ENCODE measurements at places on chromosomes 1 and 21.

DNA sequence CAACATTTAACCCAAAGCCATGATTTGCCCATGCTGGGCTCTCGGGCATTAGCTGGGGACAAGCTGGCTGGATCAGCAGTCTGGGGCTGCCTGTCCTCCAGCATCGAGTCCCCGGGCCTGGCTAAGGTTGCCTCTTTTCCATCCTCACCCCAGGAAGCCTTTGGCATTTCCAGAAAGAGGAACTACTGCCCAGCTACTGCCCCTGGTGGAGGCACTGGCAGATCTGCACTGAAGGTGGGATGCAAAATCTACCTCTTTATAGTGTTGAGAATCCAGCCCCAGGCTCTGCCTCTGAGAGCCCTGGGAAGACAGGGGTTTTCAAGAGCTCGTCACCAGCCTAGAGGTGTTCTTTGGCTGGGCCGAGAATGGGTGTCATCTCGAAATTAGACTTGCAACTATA, 635.9 kb downstream of the MATN1 start:
- DNase-seq = no peak

- no peak for DNase-seq
Measured at GRCh38 chr1:26861889-26862378, 1.0 kb upstream of the SFN start.

DNA sequence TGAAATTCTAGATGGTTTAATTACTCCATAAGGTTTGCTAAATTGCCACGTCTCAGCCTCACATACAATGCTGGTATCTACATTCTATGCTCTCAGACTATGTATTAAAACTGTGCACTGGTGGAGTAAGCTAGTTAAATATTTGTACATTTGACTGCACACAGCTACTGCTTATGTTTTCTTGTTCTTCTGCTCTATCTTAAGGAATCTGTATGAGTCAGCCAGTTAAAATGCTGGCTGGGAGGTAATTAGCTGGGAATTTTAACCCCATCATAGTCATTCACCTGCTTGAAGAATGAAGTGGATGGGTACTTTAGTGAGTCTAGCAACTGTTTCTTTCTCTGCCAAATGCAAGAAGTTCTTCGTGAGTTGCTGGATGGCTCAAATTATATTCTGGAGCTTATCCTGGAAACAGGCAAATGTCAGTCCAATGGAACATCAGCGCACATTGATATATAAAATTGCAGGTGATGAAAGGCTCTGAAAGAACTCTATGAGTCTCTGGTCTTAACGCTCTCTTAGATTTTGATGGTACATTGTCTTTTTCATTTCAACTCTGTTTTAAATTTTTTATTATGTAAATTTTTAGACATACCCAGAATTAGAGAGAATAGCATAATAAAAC, 83.4 kb downstream of the BACH1 start:
- DNase-seq = no peak

DNA sequence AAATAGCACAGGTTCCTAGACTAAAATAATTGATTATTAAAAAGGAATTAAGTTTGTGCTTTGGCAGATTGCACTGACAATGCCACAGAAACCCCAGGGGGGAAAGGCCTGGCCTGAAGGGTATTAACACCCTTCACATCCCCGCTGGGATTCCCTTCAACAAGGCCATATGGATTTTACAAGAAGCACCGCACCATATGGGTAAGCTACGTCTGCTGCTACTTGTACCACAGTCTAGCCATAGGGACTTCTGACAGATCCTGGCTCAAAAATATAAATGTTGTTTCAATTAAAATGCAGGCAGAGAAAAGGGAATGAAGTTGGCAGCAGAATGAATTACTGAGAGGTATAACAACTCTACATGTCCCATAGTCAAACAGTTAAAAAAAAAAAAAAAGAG, 101.0 kb downstream of the DENND1B start:
- DNase-seq = no peak

- DNase-seq = no peak
Measured at GRCh38 chr1:207990455-207990854, 79.5 kb upstream of the CD34 start.

GRCh38 chr1:230972855-230973271, 5.8 kb downstream of the TTC13 start:
- peak; percentile 44 for DNase-seq

GRCh38 chr1:32816676-32817158, 441 bp downstream of the YARS1 start:
- no peak for DNase-seq

DNA sequence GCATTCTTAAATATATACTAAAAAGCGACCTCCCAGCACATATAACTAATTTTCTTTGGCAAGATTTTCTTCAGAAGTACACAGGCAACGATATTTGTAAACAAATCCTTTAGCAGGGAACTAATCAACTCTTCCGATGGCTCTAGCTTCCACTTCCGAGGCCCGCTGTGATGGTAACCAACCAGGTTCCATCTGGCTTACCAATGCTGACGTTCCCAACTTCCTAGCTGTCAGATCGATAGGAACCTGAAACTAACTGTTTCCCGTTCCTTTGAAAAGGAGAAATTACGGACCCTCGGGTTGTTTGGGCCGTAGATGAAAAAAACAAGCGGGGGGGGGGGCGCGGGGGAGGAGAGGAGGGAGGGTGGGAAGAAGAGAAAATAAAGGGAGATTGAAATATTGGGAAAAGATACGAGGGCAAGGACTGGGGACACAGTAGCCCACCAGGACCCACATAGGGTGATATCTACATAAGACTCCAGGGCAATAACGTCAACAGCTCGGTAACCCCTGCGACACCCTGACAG, 513 bp downstream of the GTF2B start:
- peak; percentile 7 for DNase-seq

DNA sequence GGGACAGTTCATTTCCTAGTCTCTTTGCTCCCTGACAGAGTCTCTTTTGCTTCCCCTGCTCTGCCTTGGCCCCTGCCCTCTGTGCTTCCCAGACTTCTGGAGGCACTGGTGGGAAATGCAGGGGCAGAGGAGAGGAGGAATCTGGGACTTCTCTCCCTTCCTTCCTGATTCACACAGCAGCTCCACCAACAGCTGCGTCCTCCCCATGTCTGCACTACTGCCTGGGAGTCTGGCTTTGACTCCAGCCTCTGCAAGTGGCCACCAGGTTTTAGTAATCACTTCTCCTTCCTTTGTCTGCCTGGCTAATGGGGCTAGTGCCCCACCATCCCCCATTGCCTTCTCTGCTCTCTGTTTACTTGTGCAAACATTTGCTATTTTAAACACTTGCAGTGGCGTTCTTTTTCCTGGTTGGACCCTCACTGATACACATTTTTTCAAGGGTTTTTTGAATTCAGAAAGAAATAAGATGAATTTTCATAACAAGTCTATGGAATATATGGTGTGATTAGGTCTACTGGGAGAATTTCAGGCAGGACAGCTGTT, 21.9 kb downstream of the FASLG start:
- no peak for DNase-seq

DNA sequence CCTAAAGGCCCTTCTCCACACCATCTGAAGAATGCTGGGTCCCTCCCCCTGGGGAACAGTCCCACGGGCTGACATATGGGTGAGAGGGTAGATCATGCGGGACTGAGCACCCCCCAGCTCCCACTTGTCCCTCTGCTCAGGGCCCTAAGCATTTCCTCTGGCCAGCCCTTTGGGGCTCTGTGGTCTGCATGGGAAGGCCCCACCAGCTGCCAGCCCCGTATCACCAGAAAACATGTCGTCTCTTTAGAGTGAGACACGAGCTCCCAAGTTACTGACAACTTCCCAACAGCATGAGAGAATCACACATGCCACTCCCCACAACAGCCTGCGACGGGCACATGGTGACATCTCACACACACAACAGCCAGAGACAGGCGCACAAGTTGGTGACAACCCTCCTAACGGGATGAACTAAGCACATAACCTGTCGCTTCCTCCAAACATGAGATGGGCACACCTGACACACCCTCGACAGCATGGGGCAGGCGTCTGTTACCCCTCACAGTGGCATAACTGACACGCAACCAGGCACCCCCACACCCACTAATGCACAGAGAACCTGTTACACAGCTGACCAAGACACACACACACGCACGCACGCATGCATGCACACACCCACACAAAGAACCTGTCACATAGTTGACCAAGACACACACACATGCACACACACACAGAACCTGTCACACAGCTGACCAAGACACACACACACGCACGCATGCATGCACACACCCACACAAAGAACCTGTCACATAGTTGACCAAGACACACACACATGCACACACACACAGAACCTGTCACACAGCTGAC, 41.2 kb downstream of the AHDC1 start:
- DNase-seq = no peak

DNA sequence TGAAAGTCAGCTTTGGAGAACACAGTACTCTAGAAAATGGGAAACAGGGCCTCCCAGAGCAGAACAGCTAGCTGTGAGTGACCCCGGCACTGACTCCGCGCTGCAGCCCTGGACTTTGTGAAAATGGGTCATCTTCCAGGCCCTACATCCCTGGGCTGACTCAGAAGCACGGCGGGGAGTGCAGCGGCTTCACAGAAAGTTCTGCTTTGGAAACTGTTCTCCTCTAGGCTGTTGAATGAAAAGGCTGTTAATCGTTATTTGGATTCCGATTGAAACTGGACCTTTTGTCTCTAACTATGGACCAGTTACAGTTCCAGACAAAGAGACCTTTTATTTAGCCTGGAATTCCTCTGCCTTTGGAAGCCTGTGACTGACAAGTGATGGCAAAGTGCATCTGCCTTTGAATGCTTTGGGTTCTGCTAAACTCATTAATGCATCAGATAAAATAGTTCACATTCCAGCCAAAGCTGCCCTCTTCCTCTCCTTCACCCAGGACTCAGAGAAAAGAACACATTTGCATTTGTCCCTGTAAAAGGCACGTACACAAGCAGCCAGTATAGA, 144.9 kb upstream of the HOOK1 start:
- no peak for DNase-seq

DNA sequence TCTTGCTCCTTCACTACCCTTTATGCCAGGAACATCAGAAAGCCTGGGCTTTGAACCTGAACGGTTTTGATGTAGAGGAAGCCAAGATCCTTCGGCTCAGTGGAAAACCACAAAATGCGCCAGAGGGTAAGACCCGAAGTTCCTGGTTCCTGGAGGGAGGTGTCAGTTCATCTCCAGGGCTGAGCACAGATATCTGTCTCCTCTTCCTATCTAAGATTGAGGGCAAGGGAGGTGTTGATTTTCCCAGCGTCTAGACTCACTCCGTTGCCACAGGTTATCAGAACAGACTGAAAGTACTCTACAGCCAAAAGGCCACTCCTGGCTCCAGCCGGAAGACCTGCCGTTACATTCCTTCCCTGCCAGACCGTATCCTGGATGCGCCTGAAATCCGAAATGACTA, 915 bp downstream of the CDC20 start:
- no peak for DNase-seq

- no peak for DNase-seq
Measured at GRCh38 chr1:53669621-53670191, 69.3 kb downstream of the GLIS1 start.

DNA sequence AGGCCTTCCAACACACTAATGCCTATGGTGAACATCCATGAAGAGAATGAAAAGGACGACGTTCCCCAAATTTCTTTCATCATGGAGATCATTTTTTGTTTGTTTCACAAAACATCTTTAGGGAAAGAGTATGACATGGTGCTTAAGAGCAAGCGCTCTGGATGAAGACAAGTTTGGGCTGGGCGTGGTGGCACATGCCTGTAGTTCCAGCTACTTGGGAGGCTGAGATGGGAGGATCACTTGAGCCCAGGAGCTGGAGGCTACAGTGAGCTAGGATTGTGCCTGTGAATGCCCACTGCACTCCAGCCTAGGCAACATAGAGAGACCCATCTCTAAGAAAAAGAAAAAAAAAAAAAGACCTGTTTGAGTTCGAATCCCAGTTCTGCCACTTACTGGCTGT, 253.1 kb downstream of the PTPRU start:
- no peak for DNase-seq

DNA sequence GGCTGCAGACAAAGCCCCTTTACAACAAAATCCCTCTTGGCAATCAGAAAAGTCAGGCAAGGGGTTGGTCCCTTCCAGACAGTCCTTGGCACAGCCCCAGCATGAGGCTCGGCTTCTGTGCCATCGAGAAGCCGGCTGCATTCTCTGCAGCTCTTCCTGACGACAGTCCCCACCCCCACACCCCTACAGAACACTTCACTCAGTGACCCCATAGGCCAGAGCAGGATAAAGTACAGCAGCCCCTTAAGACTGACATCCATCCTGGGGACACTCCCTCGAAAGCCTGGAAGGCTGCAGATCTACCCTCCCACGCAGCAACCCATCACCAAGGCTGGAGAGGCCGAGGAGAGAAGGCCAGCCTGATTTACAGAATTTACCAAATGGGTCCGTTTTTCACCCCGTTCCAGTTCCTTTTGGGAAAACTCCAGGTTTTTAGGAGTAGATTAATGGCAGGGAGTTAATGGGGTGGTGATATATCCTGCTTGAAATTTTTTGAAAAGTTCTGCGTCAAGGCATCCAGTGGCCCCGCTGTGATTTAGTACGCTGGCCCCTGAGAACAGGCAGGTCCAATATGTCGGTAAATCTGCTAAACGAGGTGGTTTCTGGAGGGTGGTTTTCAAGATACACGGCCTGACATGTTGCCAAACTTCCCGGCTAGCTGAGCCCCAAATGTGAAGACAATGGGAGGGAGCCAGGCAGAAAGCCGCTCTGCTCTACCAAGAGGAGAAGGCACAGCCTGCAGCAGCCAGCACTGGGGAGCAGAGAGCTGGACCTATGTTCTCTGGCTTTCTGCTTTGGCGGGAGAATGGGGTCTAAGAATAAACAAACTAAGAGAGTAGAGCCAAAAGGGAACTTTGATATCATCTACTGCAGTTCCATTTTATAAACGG, 81.7 kb downstream of the SSBP3 start:
- DNase-seq = no peak

GRCh38 chr1:236685917-236686814, at the start of gene ACTN2:
Gene ACTN2 (plus strand): TSS chr1:236686499. CDS start chr1:236686674, 175 bp downstream.
- DNase-seq = peak; percentile 22

GRCh38 chr1:179817056-179817455, 60.5 kb downstream of the TOR1AIP2 start:
- no peak for DNase-seq

- no peak for DNase-seq
Measured at GRCh38 chr1:38829368-38829767, 30.2 kb downstream of the RRAGC start.

DNA sequence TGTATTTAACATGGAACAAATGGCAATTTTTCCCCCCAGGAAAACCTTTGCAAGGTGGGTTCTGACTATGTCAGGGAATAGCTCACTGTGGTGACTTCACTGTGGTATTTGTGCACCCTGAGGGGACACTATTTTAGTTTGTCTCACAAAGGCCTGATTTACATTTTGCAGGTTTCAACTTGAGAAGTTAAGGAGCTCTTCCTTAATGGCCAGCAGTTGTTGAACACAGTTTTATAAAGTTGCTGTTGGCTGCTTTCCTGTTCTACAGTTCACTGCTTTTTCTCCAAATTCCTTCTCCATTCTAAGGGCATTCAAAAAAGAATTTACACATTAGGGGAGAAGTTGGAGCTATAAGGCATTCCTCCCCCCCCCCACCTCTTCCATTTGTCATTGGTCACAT, 4.6 kb downstream of the LAMC1 start:
- DNase-seq = no peak

DNA sequence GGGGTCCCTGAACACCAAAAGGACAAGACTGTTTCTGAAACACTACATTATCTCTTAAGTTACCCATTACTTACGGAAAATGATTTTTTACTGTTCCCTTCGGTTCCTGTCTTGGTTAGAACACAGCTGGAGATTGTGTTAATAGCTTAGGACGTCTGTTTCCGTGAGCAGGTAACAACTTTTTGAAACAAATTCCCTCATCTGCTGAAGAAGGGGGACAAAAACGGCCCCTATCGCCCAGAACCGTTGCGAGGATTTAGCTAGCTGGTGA, 67.8 kb downstream of the SLC35A3 start:
- no peak for DNase-seq

GRCh38 chr1:173475564-173476196, 1.5 kb upstream of the PRDX6 start:
- DNase-seq = peak; percentile 18
